ENCODE measurements at places on chromosomes 3 and 15. TPM values are rescaled to one million over a fixed set of nuclear protein-coding genes. Genes with fewer than 3 reads are reported as not detected.

GRCh38 chr3:35688826-35689225 lies 49.5 kb downstream of the ARPP21 start:
- DNase-seq, result no peak

- no peak for DNase-seq
These were observed 29.6 kb upstream of the GREM1 start for GRCh38 chr15:32688151-32688639.

DNA sequence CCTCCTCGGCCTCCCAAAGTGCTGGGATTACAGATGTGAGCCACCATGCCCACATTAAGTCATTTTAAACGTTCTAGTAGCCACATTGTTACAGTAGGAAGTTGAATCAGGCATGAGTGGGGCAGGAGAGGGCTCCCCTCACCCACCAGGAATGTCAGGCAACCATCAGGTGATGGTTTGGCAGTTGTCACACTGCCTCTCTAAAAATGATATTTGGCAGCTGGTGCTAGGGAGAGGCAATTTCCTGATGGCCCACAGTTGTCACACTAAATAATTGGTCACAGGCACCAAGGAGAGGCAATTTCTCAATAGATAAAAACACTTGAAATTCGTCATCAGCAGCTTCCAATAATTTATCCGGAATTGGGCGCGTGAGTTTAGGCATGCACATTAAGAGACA lies 79.2 kb upstream of the ABHD2 start:
- DNase-seq, result no peak

GRCh38 chr15:64224511-64224910 lies 61.7 kb upstream of the PPIB start:
- peak; percentile 35 for DNase-seq

GRCh38 chr3:172221547-172221946 lies 182.2 kb downstream of the FNDC3B start:
- no peak for DNase-seq

NEDD4 gene
- total RNA-seq, result 25.1 TPM
